ENCODE measurements at places on chromosomes 2 and 18.

- peak; percentile 65 for DNase-seq
These were observed 1.1 kb upstream of the SEH1L start for GRCh38 chr18:12946549-12947284.

GRCh38 chr2:112010751-112011150, 44.3 kb upstream of the TMEM87B start:
- no peak for DNase-seq

DNA sequence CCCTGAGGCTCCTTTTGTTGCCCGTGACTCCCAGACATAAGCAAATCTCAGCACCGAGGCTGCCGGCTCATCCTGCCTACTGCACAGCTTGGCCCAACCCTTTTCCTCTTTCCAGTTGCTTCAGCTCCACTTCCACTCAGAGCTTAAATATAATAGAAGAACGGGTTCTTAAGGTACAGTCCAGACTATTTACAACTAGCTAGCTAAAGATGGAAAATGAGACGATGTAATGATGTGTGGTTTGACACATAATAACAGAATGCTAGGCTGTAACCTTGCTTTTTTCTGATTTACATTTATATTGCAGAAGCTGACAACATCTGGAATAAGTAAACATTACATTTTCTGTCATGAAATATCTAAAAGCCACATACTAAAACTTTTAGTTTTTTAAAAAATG, 26.9 kb upstream of the ATP9B start:
- DNase-seq: no peak

GRCh38 chr18:71011389-71011788, 722.5 kb downstream of the SOCS6 start:
- no peak for DNase-seq

DNA sequence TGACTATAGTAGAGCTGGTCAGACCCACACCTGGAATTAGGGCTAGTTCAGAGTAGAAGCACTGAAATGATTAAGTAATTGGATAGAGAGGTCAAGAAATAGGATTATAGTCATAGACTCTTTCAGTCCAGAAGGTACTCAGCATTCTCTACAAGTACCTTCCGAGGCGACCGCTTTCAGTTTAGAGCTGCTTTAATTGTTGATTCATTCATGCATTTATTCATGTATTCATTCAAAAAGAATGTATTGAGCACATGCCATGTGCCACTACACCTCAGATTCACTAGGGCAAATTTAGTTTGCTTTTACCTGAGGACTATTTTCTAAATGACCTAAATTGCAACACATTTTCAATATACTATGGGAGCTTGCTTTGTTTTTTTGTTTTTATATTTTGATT, 48.7 kb downstream of the CRIM1 start:
- DNase-seq: no peak

DNA sequence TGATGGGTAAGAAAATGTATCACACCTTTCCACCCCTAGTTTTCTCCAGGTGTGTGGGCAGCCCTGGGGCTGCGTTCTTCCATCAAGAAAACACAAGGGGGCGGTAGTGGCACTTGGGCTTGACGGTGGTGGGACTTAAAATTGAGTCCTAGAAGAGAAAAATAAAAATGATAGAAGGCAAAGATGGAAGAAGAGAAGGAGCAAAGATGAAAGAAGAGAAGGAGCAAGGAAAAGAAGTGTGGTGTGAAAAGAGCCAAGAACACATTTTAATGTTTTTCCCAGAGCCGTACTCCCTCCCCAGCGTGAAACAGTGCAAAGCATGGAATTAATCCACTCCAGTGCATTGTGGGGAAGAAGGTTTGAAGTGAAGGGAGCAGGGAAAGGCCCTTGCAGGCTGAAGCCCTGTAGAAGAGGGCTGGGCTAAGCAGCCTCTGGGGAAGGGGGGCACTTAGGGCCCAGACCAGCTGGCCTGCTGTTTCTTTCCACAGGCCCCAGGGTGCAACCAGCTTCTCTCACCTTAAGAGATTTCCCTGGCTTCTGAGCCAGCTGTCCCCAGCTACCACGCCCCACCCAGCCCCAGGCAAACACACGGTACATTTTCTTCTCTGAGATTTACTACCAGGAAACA, 256.8 kb downstream of the RNF152 start:
- DNase-seq: no peak

- DNase-seq: no peak
These were observed 67.5 kb downstream of the EVA1A start for GRCh38 chr2:75493230-75493629.

DNA sequence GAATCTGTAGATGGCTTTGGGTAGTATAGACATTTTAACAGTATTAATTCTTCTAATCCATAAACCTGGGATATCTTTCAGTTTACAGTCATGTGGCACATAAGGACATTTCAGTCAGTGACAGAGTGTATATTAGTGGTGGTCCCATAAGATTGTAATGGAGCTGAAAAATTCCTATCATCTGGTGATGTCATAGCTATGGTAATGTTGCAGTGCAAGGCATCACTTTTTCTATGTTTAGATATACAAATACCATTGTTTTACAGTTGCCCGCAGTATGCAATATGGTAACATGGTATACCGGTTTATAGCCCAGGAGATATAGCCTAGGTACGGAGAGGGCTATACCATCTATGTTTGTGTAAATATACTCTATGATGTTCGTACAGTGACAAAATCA, 9.7 kb downstream of the CCDC150 start:
- no peak for DNase-seq

- DNase-seq: no peak
These were observed 429.1 kb upstream of the PKDCC start for GRCh38 chr2:41618754-41619153.

GRCh38 chr2:192277494-192278109, 82.9 kb upstream of the TMEFF2 start:
- no peak for DNase-seq

- no peak for DNase-seq
These were observed 253.6 kb downstream of the EPHA4 start for GRCh38 chr2:221318376-221319130.

GRCh38 chr2:224659714-224660113, 56.5 kb downstream of the CCDC195 start:
- no peak for DNase-seq

DNA sequence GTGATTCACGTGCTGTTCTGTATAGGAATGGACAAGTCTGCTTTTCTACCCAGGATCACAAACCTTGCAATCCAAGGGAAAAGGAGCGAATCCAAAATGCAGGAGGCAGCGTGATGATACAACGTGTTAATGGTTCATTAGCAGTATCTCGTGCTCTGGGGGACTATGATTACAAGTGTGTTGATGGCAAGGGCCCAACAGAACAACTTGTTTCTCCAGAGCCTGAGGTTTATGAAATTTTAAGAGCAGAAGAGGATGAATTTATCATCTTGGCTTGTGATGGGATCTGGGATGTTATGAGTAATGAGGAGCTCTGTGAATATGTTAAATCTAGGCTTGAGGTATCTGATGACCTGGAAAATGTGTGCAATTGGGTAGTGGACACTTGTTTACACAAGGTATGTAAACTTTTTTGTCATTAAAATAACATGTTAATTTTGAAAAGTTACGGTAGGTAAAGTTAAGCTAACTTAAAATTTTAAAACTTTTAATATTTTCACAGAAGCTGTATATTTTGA, 33.0 kb downstream of the PPM1B start:
- no peak for DNase-seq

DNA sequence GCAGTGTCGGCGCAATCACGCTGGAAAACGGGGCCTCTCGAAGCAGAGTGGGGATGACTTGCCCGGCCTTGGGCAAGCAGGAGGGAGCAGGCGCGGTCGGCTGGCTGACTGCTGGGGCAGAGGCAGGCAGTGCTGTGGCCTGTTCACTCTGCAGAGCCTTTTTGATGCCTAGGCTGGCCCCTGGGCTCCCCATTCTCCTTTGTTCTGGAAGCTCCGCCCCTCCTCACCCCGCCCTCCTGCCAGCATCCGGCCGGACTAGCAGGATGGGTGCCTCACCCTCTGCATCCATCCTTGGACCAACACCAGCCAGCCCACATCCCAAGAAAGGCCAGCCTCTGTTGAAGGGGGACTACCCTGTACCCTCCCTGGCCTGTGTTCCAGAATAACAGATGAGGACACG, at the start of gene ASPRV1:
TSS of gene ASPRV1 (minus strand) at position 136 of the 400 bp plus-strand sequence. CDS start 195 bp downstream, outside the sequence.
- DNase-seq: peak; percentile 66

DNA sequence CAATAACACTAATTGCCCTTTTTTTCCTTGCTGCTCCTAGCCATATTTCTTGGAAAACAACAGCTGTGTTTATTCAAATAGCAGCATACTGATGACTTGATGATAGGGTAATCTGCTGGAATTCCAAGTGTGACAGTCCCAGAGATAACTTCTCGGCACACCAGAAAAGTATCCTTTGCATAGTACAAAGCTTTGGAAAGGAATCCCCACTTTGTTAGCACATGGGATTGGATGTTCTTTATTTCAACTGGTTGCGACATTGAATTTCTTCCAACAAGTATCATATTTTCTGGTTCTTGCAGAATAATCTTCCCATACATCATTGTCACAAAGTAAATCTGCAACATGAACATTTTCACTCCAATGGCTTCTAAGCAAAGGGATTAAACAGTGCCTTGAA, 445.8 kb upstream of the ACVR2A start:
- DNase-seq: no peak

GRCh38 chr2:29259221-29259620, 144.0 kb downstream of the CLIP4 start:
- no peak for DNase-seq

- DNase-seq: no peak
These were observed 66.4 kb downstream of the MYO1B start for GRCh38 chr2:191311627-191312026.

Measured in C1 segment of cervical spinal cord (tissue), 14 donors.